ENCODE measurements at places on chromosomes 1 and 21. TPM values are rescaled to one million over a fixed set of nuclear protein-coding genes. Genes with fewer than 3 reads are reported as not detected.
A peak's percentile ranks its signal among the peaks of the same experiment; 100 is the strongest.

DNA sequence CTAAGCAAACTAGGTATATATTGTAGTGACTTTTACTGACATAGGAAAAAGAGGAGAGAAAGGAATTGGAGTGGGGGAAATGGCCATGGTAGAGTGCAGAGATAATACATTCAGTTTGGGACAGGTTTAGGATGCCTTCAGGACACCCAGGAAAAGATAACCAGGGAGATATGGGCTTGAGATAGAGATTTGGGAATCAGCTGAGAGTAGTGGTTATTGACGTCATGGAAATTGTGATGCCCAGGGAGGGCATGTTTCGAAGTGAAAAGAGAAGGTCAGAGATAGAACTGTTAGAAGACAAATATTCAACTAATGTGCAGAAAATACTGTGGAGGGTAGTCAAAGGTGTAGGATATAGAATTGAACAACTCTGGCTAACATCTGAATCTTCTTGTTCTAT is 40.6 kb downstream of the CAMSAP2 start:
- H3K27me3 ChIP-seq, result no peaks in the 10 kb centered on the region
- DNase-seq, result no peak
- H3K4me3 ChIP-seq, result no peak overlapping the region
- H3K36me3 ChIP-seq, result no peaks in the 10 kb centered on the region
- no peak overlapping the region for H3K27ac ChIP-seq

Gene RABGGTB
- 38.5 TPM for total RNA-seq

Gene LCE2C
- total RNA-seq, result not detected

Gene CNR2
- 0.04 TPM for total RNA-seq

Gene RCAN3
- 7.5 TPM for total RNA-seq

Gene LCE2A
- total RNA-seq, result not detected

DNA sequence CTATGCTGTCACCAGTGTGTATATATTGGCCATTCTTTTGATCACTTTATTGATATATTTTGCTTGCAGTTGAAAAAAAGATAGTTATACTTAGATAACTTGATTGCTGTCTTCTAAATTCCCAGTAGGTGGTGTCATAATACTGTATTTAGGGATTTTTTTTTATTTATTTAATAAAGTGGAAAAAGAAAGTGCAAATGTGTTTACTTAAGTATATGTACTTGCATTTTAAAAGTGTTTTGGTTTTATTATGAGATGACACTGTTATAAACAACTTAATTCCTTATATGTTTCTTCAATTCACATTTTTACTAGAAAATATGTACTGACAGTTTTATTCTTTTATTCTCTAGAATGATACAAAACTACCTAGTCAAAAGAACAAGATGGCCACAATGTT is 164.8 kb downstream of the USP25 start:
- no peaks in the 10 kb centered on the region for H3K27me3 ChIP-seq
- no peak for DNase-seq
- H3K4me3 ChIP-seq, result no peak overlapping the region
- H3K36me3 ChIP-seq, result no peaks in the 10 kb centered on the region

- no peak overlapping the region for H3K4me3 ChIP-seq
- peak; percentile 40 for DNase-seq
- no peak overlapping the region for H3K27ac ChIP-seq
- H3K36me3 ChIP-seq, result no peaks in the 10 kb centered on the region
- H3K4me1 ChIP-seq, result no peaks in the 10 kb centered on the region
Observed at GRCh38 chr1:209809611-209810010, 3.7 kb upstream of the IRF6 start.

Gene RAP1GAP
- total RNA-seq, result 8.4 TPM

DNA sequence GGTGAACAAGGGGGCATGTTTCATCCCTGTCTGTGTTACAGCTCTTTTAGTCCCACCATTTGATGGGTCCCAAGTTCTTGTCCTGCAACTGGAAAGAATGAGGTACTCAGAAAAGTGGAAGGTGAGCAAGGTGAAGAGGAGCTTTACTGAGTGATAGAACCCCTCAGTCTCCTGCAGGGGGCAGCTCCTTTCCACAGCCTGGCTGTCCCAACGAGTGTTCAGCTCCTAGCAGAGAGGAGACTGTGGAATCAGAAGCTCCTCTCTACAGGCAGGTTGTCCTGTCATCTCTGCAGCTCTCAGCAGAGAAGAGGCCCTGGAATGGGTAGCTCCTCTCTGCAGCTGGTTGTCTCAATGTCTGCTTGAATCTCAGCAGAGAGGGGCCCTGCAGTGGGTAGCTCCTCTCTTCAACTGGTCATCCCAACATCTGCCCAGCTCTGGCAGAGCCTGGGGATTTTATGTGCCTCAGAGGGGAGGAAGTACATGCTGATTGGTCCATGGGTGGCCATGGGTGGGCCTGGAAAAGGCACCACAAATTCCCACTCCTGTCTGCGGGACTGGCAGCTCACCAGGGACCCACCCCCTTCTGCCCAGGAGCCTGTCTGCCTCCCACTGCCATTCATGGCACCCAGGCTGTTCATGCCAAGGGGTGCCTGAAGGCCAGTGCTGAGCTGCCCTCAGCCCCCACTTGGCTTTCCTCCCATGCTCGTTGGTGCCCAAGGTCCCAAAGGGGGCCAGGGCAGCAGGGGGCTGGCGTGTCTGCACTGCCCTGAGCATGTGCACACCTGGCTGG is 25.7 kb downstream of the LDLRAD1 start:
- no peak overlapping the region for H3K4me3 ChIP-seq
- no peak overlapping the region for H3K27ac ChIP-seq
- no peaks in the 10 kb centered on the region for H3K36me3 ChIP-seq

Gene TMEM82
- not detected for total RNA-seq

GRCh38 chr1:243980471-243980870 is 70.6 kb upstream of the ZBTB18 start:
- no peak overlapping the region for H3K4me3 ChIP-seq
- H3K36me3 ChIP-seq, result no peaks in the 10 kb centered on the region
- no peak for DNase-seq
- H3K27me3 ChIP-seq, result no peaks in the 10 kb centered on the region
- no peak overlapping the region for H3K27ac ChIP-seq
